ENCODE measurements at places on chromosomes 7 and 10. TPM values are rescaled to one million over a fixed set of nuclear protein-coding genes. Genes with fewer than 3 reads are reported as not detected.

DNA sequence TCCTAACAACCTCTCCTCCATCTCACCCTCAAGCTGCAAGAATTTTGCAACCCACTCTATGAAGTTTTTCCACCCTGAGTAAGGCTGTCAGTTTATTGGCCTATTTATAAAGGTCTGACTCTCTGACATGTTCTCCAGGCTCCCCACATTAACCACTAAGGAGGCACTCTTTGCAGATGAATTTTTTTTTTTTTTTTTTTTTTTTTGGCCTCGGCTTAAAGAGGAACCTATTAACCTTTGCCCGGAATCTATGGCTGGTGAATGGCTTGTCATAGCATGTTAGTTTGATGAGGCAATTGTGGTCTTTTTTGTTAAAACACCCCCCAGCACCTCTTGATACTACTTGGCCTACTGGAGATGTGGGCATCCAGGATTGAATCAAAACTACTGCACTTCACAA, 57.1 kb downstream of the TBXAS1 start:
- no peak for ATAC-seq

DNA sequence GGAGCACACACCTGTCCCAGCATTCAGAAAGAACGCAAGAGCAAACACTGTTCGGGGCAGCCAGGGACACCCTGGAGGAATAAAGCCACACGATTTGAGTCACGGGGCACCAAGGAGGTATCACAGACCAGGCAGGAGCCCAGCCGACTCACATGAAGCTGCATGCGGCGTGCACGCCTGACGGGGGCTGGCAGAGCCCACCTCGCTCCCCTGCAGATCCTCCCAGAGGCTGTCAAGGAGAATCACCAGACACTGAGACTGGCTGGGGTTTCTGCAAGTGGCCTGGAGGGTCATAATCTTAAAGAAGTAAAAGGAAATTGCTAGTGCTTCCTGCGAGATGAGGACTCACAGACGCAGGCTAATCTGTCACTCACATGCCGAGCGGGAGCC, 61.6 kb downstream of the TCERG1L start:
- no peak for ATAC-seq

DNA sequence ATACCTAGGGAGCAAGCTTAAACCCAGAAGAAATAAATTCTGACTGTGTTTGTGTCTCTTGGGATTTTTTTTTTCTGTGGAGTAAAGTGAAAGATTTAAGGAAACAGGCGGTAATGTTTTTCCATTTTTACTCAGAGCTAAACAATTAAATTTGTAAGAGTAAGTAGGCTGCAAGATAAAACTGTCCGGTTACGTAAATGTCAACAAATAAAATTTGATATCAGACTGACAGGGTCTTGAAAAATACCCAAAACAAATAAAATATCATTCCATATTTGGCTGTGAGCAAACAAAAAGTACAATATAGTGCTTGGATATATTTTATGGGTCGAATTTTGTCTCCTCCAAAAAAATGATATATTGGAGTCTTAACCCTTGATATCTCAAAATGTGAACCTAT, 217.6 kb downstream of the PCLO start:
- no peak for ATAC-seq

GRCh38 chr10:90130321-90131086, 429.1 kb downstream of the KIF20B start:
- no peak for ATAC-seq

DNA sequence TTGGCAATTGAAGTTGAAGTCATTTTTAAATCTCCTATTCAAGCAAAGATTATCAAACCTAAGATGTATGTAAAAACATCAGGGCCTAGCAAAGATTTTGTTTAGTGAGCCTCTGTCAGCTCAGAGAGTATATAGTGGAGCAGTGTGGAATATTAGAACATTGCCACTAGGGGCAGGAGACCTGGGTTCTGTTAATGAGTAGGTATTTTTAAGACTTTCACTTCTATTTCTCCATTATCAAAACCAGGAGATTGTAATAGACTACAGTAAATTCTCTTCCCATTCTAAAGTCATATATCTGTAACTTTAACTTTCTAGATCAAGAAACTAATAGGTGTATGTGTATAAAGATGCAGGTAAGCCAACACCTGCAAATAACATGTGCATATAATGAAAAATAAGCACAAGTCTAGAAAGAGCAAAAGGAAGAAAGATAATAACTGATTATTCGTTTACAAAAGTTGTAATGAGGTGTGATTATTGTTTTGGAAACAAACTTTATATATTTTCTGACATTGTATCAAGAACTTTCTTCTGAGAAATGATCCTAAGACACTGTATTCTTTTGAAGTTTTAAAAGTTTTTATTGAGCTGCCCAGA, 64.4 kb downstream of the KCND2 start:
- ATAC-seq: no peak

- no peak for ATAC-seq
Measured at GRCh38 chr7:27943241-27943640, 203.3 kb downstream of the TAX1BP1 start.

GRCh38 chr10:15817409-15818046, 42.8 kb downstream of the MINDY3 start:
- ATAC-seq: no peak

GRCh38 chr10:7048061-7048460, 362.8 kb downstream of the SFMBT2 start:
- ATAC-seq: no peak

- no peak for ATAC-seq
Measured at GRCh38 chr7:75996476-75996875, 2.1 kb upstream of the TMEM120A start.

The CTBP2 gene
- 90.0 TPM for total RNA-seq

- no peak for ATAC-seq
Measured at GRCh38 chr10:101238732-101239105, 9.5 kb upstream of the LBX1 start.

DNA sequence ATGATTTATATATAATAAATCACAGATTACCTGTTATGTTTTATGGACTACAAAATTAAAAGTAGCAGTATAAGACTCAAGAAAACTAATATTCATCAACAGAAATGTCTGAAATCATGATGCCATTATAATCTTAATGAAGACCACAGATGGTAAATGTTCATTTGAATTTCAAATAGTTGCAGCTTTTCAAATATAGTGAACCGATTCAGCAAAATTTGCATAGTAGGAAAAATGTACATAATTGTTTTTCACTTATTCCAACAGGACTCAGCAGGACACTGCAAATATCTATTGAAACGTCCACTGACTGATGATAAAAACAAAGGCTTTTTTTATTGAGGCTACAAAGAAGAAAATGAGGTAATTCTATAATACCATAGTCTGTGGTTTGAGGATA, 51.2 kb upstream of the LSM8 start:
- ATAC-seq: no peak

- ATAC-seq: no peak
Measured at GRCh38 chr7:2929321-2930201, 85.5 kb upstream of the GNA12 start.

DNA sequence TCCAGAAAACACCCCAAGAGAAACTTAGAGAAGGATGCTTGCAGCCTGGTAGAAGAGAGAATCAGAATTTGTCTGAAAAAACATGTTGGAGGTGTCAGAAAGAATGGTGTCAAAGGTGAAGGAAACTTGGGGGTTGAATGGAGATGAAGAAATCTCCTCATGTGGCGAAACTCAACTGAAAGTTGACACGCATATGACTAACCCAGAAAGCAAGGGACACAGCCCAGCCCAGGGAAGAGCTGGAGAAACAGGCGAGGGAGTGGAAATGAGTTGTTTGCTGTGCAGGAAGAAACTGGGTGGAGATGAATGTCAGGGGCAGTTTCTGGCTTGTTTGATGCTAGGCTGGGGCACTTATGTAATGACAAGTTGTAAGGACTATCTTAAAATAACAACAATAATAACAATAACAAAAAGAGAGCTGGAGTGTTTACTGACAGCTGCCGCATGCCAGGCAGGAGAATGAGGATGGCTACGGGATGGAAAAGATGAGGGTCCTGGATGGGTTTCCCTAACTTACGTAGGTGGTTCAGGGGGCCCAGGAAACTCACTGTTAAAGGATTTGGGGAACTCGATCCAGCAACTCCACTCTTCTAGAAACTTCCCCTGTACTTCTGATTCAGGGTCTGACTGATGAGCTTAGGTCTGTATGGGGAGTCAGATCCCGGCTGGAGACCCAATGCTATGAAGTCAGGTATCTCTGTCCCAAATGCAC, 57.4 kb downstream of the MAP3K8 start:
- peak; percentile 76 for ATAC-seq

DNA sequence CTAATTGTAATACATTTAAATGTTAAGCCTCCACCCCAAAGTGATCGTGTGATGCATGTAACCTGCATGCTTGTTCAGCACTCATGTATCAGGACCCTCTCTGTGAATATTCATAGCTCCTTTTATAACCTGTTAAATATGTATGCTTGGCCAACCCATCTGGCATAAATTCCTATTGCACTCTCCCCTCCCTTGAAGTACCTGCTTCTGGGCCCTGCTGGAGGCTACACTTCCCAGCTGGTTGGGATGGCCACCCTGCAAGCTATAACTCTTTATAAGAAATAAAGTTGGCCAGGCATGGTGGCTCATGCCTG, 149.7 kb downstream of the SH2D4B start:
- ATAC-seq: no peak

GRCh38 chr7:107035446-107035845, 9.1 kb upstream of the PRKAR2B start:
- ATAC-seq: peak; percentile 87

The GIMAP7 gene
- not detected for total RNA-seq

- ATAC-seq: no peak
Measured at GRCh38 chr7:47938574-47939165, 9.6 kb downstream of the PKD1L1 start.

GRCh38 chr10:63300801-63301200, 165.0 kb downstream of the JMJD1C start:
- ATAC-seq: no peak

The FGL2 gene
- total RNA-seq: 0.37 TPM

The MICU1 gene
- total RNA-seq: 26.5 TPM

DNA sequence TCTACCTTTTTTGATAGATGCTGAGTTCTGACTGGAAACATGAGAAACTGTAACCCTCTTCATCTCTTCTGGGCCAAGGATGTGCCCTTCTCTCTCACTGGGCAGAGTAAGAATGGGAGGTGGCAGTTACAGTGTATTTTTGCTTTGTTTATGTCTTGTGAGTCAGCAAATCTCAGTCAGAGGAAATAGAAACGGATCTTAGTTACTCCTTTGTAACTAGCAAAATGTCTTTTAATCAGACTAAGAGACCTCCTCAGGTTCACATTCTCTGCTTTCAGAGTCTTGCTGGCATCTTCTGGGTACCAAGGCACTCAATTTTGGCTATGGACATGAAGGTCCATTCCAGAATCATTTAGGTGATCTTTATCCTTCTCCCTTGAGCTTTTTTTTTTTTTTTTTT, 70.9 kb downstream of the HHEX start:
- ATAC-seq: no peak

The AHR gene
- total RNA-seq: 96.9 TPM
